ENCODE measurements at places on chromosomes 4 and X.

DNA sequence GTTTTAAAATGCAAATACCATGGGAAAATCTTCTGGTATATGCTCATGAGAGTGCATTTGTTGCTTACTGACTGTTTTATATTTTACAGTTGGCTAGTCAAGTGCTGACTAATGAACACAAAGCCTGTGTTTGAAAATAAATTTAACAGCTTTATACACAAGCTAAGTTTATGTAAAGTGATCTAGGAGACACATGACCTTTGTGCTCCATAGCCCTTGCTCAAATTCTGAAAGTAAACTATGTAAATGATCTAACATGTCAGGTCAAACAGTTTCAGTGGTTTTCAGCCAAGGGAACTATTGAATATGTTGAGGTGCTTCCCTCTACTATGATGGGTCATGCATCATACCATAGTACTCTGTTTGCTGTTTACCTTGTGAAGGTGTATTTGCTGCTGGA, 36.7 kb downstream of the DIAPH2 start:
- DNase-seq, result no peak

DNA sequence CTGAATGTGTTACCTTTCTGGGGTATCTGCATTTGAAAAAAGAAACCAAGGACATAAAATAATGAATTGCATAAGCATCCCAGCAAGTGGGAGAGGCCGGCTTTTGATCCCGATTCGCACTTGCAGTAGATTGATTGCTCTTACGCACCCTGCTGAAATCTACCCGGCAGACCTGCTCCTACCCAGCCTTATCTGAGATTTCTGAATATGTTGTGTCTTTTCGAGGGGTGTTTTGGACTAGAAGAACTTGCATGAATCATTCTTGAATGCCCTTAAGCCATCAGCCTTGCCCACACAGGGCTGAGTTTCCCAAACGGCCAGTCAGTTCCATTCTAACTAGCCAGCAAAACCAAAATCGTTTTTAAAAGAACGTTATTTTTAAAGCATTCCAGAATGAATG, 174.4 kb upstream of the BCOR start:
- no peak for DNase-seq

DNA sequence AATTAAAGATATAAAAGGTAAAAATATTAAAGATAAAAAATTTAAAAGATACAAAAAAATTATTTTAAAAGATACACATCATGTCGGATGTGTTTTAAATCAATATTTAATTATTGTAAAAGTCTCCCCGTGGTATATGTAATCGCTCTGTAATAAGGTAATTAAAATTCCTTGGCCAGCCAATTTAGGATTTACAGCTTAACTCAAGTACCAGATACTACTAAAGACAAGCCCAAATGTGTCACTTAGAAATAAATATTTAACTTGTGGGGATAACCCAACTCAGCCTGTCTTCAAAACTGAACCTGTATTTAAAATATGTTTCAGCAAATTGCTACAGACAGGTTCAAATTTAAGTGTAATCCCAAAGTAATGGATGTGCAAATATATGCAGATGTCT, 56.0 kb downstream of the GPR82 start:
- no peak for DNase-seq

GRCh38 chr4:27692158-27692557, 831.5 kb downstream of the STIM2 start:
- DNase-seq, result no peak

GRCh38 chr4:24070117-24070516, 180.3 kb upstream of the PPARGC1A start:
- no peak for DNase-seq

- DNase-seq, result peak; percentile 43
These were observed 46.9 kb downstream of the ACOX3 start for GRCh38 chr4:8393593-8394038.

Data from breast epithelium (tissue), 4 donors.